Subcutaneous preadipocyte (primary cell): ENCODE measurements at places on chromosomes 2 and 18. TPM values are rescaled to one million over a fixed set of nuclear protein-coding genes. Genes with fewer than 3 reads are reported as not detected.

The SPDYA gene
- 0.59 and 0.73 TPM in 2 replicates for total RNA-seq

The TLX2 gene
- under 0.01 TPM in 1 of 2 replicates, not detected in the other for total RNA-seq

The PDE1A gene
- total RNA-seq: 0.39 and 4.0 TPM in 2 replicates

The REG3G gene
- not detected in 2 replicates for total RNA-seq

The ASB18 gene
- total RNA-seq: not detected in 2 replicates

The GALNT13 gene
- total RNA-seq: 2.6 and 4.5 TPM in 2 replicates

The TUBB6 gene
- 622 and 869 TPM in 2 replicates for total RNA-seq

The SERPINB12 gene
- not detected in 2 replicates for total RNA-seq

The GALNT5 gene
- total RNA-seq: 1.8 TPM in 2 replicates

The FBLN7 gene
- total RNA-seq: 1.8 and 2.5 TPM in 2 replicates

The TUBA3E gene
- total RNA-seq: not detected in 2 replicates

The RBKS gene
- 0.73 and 2.0 TPM in 2 replicates for total RNA-seq
